ENCODE measurements at places on chromosomes 1 and 21.

DNA sequence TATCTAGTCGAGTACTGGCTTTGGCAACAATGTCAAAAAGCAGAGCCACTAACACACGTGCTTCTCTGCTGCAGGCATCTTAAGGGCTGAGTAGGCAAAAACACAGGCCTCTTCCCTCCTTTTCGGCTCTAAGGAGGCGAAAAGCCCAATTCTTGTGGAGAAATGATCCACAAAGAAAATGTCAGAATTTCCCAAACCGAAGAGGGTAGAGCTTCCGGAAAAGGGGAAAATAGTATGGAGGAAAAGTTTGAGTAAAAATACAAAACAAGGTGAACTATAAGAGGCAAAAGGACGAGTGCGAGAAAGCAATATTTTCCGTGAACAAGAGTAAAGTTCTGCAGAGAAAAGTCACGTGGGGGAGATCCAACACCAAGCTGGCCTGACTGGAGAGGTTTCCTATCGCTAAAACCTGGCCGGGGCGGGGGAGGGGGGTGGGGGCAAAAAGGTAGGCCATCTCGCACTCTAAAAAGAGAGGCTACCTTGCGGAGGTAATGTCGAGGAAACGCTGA, 551 bp downstream of the ZRANB2 start:
- DNase-seq, result peak; percentile 24

GRCh38 chr1:150221552-150221951, 14.4 kb downstream of the ANP32E start:
- peak; percentile 40 for DNase-seq

GRCh38 chr1:15224974-15225373, 22.0 kb upstream of the FHAD1 start:
- DNase-seq, result peak; percentile 38

GRCh38 chr1:173995475-173995874, 26.7 kb downstream of the RC3H1 start:
- DNase-seq, result no peak

DNA sequence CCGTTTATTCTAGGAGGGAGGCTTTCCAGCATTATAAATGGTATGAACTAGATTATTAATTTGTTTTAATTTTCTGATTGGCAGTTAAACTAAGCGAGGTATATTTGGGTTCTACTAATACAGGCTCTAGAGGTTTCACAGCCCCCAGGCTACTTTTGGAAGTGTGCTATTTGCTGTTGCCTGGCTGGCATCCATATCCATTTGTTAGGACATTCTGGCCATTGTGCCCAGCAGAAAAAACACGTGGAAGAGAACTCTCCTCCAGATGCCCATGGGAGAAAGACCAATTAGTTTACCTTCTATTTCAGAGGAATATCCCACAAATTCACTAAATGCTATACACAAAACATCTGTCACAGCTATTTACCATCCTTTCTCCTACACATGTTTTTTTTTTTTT, 29.3 kb downstream of the MACO1 start:
- no peak for DNase-seq

- DNase-seq, result no peak
Observed at GRCh38 chr1:65554829-65555228, 134.4 kb downstream of the LEPR start.

GRCh38 chr1:29456685-29457435, 220.5 kb downstream of the PTPRU start:
- DNase-seq, result no peak

DNA sequence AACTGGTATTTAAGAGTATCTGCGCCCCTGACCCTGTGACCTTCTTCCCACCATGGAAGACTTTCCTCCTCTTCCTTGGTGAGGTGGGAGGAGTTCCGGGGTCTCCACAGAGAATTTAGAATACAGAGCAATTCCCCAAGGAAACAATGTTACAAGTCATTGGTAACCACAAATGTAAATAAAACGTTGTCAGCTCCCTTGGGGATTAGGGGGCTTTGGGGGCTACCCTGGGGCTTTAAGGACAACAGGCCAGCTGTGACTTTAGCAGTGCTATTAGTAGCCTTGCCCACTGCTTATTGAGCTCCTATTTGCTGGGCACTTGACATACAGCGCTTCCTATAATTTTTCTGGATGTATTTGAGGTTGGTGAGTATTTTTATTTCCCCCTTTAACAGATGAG, 69.0 kb downstream of the IGSF21 start:
- DNase-seq, result no peak

- no peak for DNase-seq
Observed at GRCh38 chr1:34898330-34898761, 31.1 kb downstream of the DLGAP3 start.

- DNase-seq, result no peak
Observed at GRCh38 chr1:76281306-76281705, 206.8 kb downstream of the ST6GALNAC3 start.

DNA sequence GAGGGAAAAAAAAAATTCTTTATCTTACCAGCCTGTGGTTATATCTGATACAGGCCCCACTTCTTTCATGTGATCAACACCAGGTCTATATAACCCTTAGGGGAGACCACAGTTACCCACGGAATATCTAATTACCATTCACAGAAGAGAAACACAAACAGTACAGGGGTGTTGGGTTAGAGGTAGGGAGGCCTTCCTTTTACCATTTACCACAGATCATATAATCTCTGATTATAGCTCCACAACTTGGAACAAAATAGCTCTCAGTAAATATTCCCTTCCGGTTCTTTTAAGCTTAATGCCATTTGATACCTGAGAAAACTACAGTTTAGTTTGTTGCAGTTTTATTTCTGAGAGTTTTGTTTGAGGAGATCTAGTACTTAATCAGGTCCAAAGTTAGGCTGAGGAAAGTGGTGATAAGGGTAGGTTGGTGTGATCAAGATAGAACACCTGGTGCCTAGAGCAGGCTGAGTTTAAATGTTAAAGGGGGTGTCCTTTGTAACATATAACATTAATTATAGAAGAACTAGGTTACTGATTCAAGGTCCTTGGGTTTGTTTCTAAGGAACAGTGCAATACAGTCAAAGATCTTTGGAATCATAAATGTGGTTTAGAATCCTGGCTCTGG, 14.1 kb downstream of the EPB41 start:
- DNase-seq, result no peak

- DNase-seq, result no peak
Observed at GRCh38 chr21:18369115-18369514, 34.5 kb downstream of the TMPRSS15 start.

GRCh38 chr1:10575616-10576015, 100.9 kb downstream of the PEX14 start:
- DNase-seq, result no peak

- no peak for DNase-seq
Observed at GRCh38 chr1:212514056-212514614, 81.4 kb downstream of the NENF start.

DNA sequence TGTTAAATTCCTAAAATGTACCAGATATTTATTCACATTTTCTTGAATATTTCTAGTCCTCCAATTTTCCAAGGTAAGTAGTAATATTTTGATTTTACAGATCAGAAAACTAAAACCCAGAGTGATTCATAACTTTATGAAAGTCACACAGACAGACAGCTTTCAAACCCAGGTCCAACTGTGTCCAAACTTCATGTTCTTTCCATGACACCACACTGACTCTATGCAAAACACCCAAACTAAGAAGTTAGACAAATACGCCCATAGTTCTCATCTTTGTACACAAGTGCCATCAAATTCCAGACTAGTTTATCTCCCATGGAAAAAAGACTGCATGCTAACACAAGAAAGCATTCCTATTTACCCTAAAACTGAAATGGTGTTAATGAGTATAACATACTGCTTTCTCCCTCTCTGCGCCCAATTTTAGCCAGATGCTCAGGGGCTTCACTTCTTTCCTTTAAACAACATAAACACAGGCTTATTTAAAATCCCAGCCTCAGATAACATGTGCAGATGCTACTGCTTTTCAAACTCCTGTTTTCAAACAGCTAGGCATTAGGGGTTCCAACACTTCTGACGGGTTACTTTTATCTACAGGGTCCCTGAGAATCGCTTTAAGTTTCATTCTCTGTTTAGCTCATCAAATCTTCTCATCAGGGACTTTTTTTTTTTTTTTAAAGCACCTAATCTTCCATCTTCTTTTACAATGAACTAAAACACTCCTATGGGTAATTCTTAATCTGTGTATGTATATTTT, 44.6 kb downstream of the WASF2 start:
- no peak for DNase-seq

GRCh38 chr1:62012836-62013235, 181.8 kb upstream of the L1TD1 start:
- DNase-seq, result no peak

DNA sequence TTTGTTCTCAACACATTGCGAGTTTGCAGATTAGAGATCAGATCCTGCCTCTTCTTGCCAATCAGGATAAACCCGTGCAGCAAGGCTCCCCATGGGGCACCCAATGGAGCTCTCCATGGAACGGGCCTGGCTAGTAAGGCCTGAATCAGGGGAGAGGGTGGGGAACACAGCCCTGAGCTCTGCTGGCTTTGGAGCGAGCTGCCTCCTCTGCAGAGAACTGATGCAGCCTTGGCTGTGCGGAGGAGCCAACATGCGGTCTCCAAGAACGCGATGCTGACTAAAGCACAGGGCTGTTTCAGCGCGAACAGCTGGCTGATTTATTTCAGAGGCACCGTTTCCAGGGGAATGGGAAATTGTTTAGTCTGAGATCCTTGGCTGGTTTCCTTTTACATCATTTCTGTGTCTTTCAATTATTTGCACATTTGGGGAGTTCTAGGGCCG, 139.7 kb downstream of the TSEN15 start:
- DNase-seq, result no peak

DNA sequence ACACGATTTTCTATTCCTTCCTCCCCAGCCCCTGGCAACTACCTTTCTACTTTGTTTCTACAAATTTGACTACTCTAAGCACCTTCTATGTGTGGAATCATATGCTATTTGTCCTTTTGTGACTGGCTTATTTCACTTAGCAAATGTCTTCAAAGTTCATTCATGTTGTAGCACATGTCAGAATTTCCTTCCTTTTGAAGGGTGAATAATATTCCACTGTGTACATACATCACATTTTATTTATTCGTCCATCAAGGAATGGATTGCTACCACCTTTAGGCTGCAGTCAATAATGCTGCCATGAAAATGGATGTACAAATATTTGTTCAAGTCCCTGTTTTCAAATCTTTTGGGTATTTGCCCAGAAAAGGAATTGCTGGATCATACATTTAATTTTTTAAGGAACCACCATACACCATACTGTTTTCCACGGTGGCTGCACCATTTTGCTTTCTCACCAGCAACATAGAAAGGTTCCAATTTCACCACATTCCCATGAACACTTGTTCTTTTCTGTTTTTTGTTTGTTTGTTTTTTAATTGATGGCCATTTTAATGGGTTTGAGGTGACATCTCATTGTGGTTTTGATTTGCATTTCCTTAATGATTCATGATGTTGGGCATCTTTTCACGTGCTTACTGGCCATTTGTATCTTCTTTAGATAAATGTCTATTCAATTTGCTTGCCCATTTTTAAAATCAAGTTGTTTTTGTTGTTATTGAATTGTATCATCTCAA, 3.3 kb upstream of the PDZK1 start:
- no peak for DNase-seq

DNA sequence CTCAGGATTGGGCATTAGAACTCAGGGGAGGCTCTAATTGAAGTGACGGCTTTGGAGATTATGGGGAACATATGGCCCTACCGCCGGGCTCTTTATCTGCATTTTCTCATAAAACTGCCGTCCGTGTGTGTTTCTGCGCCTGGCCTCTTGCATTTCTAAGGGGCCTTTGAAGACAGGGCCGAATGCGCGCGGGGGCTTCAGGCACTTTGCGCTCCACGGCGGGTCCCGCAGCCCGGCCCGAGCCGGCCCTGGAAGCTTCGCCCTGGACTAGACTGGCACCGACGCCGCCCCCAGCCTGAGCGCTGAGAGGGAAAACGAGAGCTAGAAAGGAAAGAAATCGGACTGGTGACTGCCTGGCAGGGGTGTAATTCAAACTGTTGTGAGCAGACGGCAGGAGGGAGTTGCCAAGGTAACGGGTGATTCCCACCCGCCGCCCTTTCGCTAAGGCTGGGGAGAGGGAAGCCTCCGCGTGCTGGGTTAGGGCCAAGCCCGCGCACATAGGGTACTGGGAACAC, 120.7 kb downstream of the LMX1A start:
- DNase-seq, result no peak

GRCh38 chr21:39006571-39007311, 176.5 kb downstream of the PSMG1 start:
- DNase-seq, result peak; percentile 53

DNA sequence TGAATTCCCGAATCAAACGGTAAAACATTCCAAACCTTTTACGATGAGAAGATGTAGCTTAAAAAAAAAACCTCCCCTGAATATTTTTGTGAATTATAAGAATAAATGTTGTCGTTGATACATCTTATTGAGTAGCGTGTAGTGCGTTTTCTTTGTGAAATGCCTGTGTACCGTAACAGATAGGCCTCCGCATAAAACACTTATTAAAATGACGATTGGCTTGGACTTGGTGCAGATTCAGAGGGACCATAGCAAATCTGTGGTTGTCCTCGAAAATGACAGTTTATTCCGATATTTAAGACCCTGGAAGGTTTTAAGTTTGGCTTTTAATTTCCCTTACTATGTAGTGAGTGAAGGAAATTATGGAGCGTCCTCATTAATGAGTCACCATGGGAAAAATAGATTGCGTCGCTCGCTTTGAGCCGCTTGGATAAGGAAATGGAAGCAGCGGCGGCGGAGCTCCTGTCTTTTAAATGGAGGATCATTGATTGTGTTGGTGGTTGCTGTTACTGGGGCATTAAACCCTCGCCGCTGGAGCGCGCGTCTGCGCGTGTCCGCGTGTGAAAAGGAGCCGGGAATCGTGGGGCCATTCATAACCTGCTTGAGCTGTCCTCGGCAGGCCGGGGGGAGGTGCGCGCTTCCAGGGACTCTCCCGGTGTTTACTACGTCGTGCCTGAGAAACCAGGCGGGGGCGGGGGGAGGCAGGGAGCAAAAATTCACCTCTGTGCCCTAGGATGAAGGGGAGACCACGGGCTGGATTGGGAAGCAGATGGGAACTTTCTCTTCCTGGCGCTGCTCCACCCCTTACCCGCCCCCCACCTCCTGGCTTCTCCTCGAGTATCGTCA, 1.6 kb downstream of the SPEN start:
- peak; percentile 71 for DNase-seq

- DNase-seq, result no peak
Observed at GRCh38 chr1:17908945-17909344, 153.8 kb downstream of the ACTL8 start.

DNA sequence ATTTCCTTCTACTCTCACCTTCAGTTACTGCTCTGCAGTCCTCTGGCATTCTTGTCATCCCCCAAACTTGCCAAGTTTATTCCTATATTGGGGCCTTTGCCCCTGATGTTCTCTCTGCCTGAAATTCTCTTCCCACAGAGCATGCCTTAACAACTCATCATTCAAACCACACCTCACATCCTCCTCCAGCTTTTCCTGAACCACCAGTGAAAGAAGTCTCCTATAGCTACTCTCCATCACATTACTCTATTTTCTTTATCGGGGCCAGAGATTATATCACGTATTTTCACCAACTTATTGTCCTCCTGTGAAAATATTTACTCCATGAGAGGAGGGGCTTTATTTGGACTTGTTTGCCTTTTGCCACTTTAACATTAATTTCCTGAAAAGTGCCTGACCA, 32.1 kb downstream of the EXTL2 start:
- no peak for DNase-seq

All from inflammatory macrophage (primary cell).